CD8-positive, alpha-beta memory T cell (primary cell): ENCODE measurements at places on chromosomes 6 and 20. TPM values are rescaled to one million over a fixed set of nuclear protein-coding genes. Genes with fewer than 3 reads are reported as not detected.

GRCh38 chr6:14597090-14597489 is 479.5 kb downstream of the CD83 start:
- DNase-seq = no peak

DNA sequence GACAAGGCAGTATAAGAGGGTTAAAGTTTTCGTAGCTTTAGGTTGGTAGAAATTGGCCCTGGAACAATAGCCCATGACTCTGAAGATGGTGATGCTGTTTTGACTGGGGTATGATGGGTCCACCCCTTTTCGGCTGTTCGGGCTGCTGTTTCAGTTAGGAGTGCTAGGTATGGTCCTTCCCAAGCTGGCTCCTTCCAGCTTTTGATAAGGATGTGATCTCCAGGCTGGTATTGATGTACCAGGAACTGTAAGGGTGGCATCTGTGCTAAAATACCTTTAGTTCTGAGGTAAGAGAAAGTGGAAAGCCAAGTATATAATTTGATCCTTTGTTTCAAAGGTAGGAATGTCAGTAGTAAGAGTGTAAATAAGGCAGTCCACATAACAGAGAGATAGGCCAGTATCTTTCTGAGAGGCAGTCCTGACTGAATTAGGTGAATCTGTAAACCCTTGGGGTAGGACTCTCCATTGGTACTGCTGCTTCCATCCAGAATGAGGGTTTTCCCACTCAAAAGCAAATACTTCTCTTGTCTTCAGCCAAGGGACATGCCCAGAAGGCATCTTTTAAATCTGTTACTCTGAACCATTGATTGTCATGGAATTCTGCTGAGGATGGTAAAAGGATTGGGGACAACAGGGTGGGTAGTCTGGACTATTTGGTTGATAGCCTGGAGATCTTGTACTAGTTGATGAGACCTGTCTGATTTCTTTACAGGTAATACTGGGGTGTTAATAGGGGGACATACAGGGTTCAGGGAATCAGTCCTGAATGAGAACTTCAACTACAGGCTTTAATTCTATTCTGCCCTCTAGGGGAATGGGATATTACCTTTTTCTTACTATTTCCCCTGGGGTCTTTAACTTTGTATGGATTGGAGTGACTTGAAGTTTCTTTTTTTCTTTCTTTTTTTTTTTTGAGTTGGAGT is 6.1 kb upstream of the ZNFX1 start:
- DNase-seq = no peak

- no peak for DNase-seq
Measured at GRCh38 chr20:62814060-62814708, 2.7 kb upstream of the COL9A3 start.

DPPA5 gene
- total RNA-seq = not detected
